ENCODE measurements at places on chromosomes 6 and 20. TPM values are rescaled to one million over a fixed set of nuclear protein-coding genes. Genes with fewer than 3 reads are reported as not detected.

The CST1 gene
- 1.9 TPM for total RNA-seq

DNA sequence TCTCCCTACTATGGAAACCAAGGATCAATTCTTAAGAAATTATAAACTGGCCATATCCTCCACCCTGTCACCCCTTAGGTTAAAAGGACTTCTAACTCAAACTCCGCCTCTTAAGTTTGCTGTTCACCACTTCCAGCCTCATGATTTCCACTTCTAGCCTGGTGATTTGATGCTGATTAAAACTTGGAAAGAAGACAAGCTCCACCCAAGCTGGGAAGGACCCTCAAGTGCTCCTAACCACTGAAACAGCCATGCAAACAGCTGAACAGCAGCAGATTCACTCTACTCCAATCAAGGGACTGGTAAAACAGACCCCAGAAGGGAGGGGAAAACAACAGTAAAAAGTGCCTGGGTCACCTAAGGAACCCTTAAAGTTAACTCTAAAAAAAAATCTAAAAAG, 10.3 kb downstream of the LCA5 start:
- DNase-seq, result no peak

The CUTA gene
- 264 TPM for total RNA-seq

GRCh38 chr20:63711085-63711645, 3.3 kb downstream of the ZGPAT start:
- DNase-seq, result no peak

DNA sequence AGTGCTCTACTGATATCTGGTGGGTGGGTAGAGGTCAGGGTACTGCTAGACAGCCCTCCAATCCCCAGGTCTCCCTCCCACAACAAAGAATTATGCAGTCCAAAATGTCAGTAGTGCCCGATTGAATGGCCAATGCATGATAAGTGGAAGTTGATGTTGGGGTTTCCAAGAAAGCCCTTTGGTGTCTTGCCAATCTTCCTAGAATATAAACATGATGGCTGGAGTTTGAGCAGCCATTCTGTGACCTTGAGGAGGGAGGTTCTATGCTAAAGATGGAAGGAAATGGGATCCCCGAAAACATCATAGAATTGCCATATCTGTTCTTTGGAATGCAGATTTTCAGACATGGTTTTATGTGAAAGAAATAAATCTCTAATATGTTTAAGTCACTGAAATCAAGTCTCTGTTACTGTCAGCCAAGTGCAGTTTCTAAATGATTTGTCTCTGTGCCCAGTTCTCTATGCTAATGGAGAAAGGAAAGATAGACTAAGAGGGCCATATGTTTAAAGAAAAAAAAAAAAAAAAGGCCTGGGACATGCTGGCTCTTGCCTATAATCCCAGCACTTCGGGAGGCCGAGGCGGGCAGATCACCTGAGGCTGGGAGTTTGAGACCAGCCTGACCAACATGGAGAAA, 32.8 kb upstream of the PTPN1 start:
- no peak for DNase-seq

GRCh38 chr20:57680131-57680716, 29.6 kb downstream of the PMEPA1 start:
- no peak for DNase-seq

DNA sequence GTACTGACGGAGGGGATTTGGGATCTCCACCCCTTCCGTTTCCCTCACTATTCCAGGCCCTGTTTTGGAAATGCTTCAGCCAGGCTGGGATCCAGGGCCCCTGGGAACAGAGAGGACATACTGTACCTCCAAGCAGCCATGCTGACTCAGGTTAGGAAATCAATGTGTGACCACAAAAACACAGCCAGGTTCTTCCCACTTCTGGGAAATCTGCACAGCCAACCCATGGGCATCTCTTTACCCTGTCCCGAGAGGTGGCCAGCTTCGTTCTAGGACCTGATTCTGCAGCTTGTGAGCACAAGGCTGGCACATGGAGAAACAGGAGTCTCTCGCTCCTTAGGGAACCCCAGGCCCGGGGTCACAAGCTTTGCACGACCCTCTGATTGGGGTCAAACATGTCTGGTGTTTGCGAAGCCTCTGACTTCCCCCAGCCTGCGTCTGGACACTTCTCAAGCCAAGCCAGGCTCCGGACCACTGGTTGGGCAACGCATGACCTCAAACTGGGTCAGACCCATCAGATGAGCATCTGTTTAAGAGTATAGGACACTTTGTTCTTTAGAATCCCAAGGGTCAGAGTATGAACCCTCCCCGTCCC, 8.3 kb upstream of the TTPAL start:
- no peak for DNase-seq

The FILIP1 gene
- total RNA-seq, result 10.5 TPM

The ATXN1 gene
- total RNA-seq, result 5.6 TPM

DNA sequence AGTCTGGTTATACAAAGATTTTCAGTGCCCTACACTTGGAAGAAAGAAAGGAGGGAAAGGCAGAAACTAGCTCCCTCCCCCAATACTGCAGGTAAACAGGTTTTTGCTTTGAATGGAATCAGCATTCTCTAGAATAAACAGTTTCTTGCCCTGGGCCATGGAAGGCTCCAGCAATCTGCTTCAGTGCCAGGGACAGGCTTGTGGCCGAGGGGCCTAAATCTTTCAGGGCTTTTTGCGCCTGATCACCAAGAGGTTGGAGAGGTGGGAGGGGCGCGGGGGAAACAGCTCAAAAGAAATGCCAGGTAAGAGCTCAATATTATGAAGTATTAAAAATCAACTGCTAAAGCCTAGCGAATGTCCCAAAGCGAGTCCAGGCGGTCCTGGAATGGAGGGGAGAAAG, 23.8 kb downstream of the TFAP2B start:
- peak; percentile 59 for DNase-seq

DNA sequence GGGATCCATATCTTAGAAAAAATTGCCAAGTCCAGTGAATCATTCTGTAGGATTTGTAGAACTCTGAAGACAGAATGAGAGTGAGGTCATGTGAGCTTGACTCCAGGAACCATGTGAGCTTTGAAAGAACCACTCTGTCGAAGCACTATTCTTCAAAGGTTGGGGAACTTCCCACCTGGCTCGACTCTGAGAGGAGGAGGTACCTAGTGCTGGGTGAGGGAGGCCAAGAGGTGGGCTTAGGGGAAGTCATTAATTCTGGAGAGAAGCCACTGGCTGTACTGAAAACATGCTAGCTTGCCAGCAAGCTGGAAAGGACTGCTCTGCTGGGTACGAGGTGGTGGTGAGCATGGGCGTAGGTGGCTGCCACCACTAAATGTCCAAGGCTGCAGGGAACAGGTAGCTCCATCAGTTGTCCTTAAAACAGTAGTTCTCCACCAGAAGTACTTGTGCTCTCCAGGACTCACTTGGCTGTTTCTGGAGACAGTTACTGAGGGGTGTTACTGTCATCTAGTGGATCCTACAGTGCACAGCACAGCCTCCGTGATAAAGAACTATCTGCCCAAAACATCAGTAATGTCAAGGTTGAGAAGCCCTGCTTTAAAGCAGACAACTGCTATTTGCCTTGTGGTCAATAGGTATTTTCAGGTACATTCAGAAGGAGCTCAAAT, 34.7 kb upstream of the SYNJ2 start:
- DNase-seq, result no peak

GRCh38 chr6:71656121-71656520, 230.2 kb upstream of the RIMS1 start:
- DNase-seq, result no peak

DNA sequence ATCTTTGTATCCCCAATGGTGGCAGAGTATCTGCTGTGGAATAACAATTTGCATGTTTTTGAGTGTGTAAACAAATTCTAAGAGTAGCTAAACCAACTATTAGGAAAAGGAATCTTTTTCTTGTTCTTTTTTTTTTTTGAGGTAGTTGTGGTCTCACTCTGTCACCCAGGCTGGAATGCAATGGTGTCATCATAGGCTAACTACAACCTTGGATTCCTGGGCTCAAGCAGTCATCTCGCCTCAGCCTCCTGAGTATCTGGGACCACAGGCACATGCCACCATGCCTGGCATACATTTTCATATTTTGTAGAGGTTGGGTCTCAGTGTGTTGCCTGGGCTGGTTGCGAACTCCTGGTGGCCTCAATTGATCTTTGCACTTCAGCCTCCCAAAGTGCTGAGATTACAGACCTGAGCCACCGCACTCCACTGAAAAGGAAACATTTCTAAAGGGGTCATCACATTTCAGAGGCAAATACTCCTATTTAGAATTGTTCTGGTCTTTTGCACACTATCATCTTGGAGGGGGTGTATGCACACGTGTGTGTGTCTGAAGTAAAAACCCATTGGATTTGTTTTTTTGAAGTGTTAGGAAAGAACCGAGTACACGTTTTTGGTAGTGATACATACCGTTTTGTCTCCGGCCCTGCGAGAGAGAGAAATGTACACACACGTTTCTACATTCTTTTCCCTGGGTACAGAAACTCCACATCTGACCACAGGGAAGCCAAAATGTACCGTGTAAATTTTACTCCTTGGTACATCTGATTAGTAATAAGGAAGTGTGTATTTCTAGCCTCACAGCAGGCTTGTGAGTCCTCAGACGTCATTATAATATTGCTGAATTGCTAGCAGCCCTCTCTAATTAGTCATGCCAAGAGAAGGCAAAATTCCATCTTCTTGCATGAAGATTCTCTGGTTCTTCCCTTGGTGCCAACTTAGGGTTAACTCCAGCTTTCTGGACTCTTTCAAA, 183.6 kb downstream of the JARID2 start:
- no peak for DNase-seq

DNA sequence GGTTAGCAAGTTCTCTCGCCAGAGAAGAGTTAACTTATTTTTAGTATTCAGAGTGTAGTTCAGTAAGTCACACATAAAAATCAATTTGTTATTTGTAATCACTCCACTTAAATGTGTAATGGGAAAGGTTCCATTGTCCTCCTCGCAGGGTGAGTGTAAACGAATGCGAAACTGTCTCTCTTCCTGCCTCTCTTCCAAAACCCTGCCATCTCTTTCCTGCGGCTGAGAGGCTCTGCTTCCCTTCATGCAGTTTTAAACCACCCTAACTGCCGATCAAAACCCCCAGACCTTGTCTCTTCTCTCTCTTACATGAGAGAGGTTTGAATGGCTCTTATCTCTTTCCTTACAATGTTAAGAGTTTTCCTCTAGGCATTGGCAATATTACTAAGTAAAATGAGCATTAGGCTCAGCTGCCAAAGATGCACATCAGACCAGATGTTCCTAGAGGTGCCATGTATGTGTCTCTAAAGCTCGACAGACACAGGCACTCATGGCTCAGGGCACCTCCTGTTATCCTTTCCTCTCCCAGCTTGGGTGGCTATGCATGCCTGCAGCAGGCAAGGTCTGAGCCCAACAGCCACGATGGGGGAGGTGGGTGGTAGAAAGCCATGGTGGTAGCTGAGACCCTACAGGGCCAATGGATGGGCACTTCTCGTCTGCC, 91.2 kb downstream of the JARID2 start:
- DNase-seq, result peak; percentile 52

The FOXQ1 gene
- total RNA-seq, result 0.15 TPM

The FHL5 gene
- not detected for total RNA-seq

DNA sequence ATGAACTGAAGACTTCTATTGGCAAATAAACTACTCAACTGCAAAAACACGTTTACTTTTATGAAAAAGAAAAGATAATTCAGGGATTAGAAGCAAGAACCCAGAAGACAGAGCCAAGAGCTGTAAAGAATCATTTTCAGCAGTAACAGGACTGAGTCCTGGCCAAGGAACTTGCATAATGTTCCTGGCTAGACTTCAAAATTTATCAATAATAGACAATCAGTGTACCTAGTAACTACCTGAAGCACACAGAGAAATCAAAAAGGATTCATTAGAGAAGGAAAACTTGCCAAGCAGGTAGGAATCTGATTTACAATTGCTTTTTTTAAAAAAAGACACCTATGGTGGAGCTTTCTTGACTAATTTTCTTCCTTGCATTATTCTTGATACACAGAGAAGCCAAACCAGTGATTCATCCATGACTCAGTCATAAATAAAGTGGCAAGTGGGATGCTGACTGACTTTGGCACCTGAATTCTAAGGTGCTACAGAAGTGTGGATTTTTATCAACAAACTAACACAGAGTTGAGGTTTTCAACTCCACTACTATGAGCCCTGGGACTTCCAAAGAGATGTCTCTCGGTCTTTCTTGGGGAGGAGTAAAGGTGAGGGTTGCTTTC, 281.3 kb downstream of the BMP7 start:
- no peak for DNase-seq
